ENCODE measurements at places on chromosomes 1 and 21.
A peak's percentile ranks its signal among the peaks of the same experiment; 100 is the strongest.

GRCh38 chr1:84998642-84999280 is 1.8 kb upstream of the MCOLN2 start:
- DNase-seq = peak; percentile 16

DNA sequence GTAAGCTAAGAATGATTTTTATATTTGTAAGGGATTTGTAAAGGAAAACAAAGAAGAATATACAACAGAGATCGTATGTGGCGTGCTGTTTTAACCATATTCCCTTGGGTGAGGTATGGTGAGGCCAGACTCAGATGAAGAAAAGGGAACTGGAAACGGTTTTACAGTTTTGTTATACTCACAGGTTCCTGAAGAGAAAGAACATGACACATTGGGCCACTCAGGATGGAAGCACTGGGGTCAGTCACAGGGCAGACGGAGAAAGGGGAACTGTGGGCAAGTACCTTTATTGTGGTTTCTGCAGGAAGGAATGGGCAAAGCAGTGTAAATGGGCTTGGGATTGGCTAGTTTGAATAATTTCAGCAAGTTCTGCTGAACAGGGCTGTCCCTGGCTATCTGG is 177.4 kb downstream of the LBR start:
- DNase-seq = peak; percentile 95

- no peak for DNase-seq
Measured at GRCh38 chr1:192441492-192441891, 124.7 kb downstream of the RGS21 start.

- DNase-seq = no peak
Measured at GRCh38 chr1:113937146-113937545, 8.0 kb downstream of the HIPK1 start.

- no peak for DNase-seq
Measured at GRCh38 chr1:210374600-210374953, 45.9 kb downstream of the HHAT start.

DNA sequence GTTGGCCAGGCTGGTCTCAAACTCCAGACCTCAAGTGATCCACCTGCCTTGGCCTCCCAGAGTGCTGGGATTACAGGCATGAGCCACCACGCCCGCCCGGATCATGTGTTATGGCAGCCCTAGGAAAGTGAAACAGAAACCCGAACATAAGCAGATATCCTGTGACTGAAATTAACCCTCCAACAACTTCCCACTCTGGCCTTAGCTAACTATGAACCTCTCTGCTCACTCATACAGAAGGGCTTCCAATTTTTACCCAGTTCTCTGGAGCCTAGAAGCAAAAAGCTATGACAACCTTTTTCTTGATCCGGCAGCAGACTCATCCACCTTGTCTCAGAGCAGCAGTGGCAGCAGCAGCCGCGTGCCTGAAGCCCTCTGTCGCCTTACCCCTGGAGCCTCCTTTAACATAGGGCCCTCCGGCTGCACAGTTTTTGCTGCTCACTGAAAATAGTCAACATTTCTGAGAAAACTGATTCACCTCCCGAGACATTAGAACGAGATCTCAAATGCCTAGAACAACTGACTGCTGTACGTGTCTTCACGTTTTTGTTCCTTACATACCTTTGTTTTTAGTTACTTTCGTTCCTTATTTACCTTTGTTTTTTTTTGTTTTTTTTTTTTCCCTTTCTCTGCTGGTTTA is 9.3 kb downstream of the CBR1 start:
- DNase-seq = no peak

DNA sequence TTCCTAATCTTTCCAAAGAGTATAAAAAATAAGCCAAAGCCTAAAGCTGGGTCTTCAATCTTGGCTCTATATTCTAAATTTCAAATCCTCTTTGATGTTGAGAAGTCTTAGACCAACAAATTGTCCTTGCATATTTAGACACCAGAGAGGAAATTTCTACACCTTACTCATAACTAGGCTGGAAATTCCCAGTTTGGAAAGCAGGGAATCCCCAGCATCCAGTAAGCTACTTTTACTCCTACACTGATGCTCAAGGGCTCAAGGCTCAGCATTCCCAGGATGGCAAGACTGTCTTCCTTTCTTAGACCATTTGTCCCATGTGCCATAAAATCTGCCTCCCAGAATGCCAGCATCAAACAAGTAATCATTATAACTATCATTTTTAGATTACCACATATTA is 28.3 kb downstream of the PRDX6 start:
- DNase-seq = no peak

DNA sequence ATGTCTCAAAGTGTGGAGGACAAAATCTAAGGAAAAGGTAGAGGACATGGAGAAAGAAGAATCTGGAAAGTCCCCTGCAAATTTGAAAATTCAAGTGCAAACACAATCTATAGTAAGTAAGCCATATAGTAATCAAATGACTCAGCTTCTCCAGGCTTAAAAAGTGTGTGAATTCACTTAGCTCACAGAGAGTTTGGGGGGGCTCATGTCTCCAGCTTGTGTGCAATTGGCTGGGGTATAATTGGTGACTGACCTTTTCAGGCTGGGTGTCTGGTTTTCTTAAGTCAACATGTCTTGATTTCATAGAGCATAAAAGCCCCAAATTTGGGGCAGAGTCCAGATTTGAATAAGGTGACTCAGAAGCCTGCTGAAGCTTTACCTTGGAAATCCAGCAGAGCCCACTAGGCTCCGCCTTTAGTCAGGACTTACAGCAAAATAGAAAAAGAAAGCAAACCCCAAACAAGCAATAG is 8.6 kb downstream of the CLDN14 start:
- DNase-seq = no peak

DNA sequence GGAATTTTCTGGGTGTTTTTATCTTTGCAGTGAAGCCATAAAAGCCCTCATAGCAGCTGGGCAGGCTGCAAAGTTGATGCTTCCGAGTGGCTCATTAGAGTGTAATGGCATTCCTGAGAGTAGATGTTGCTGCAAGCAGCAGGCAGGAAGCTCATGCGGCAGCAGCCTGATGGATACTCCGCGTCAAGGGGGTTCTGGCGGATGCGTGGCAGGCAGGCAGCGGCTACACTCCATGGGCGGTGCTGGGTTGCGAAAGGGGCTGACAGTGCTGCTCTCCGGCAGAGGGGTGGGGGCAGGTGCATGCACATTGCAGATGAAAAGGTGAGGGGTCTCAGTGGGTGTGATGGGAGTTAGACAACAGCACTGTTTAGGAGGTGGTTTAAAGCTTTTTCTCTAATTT is 93.2 kb upstream of the AJAP1 start:
- no peak for DNase-seq

GRCh38 chr1:115677182-115677555 is 35.4 kb downstream of the VANGL1 start:
- no peak for DNase-seq

DNA sequence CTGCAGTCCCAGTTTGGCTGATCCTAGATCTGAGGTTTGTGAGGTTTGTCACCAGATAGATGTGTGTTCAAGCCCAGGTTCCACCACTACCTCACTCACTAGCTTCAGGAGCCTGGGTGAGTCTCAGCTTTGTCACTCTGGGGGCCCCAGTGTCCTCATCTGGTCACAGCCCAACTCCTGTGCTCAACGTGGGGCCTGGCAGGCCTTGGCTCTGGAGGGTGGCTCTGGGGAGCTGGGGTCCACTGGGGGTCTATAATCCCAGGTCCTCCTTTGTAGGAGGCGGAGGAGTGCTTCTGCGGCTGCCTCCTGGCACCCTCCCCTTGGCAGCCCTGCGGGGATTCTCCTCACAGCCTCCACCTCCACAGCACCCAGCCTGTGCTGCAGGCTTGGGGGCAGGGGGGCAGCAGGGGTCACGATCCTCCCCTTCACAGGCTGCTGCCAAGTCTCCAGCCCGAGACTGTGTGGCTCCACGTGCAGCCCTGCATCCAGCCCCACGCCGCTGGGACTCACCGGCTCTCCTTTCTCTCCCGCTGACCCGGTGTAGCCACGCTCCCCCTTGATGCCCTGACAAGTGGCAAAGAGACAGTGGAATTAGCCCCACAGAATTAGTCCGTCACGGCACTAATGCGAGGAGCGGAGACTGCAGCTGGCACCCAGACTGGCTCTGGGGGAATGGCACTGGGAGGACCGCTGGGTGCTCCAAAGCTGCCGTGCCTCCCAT is 22.5 kb upstream of the PEF1 start:
- DNase-seq = no peak

DNA sequence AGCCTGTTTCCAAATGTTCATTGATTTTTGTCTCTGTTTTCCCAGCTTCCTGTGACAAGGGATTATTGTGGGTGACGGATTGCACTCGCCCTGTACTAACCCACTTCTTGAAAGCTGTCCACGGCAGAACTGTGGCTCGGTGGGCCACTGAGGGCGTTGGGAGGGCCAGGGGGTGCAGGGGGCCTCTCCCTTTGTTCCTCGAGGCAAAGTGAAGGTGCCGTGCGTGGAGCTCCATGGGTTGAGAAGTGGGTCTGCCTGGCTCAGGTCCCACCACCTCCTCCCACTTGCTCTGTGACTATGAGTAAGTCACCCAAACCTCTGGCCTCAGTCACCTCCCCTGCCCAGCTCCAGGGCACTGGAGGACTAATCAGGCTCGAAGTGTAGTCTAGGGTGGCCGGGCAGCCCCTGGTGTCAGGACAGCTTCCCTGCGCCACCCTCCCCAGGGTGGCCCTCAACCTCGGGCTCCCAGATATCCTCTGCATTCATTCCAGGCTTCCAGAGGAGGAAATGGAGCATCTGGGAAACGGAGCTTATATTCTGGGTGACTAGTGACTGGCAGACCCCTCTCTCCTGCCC is 148.6 kb downstream of the NPHP4 start:
- DNase-seq = no peak

GRCh38 chr1:87136607-87137341 is 191.9 kb upstream of the LMO4 start:
- DNase-seq = no peak

DNA sequence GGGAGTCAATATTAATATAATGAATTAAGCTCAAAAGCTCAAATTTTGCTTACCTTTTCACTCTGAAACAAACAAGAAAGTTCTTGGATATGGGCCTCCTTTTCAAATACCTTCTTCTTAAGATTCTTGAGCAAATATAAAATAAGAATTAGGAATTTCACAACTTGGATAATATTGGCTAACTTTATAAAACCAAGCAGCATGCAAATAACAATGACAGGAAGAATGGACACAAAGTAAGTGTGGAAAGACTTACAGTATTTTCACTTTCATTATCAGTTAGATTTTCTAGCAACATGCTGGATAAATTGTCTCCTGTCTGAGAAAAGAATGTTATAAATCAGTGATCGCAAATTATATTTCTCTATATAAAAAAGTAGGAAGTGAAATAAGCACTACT is 13.2 kb downstream of the ODF2L start:
- DNase-seq = no peak

- DNase-seq = no peak
Measured at GRCh38 chr1:176692988-176693696, 230.2 kb downstream of the PAPPA2 start.

DNA sequence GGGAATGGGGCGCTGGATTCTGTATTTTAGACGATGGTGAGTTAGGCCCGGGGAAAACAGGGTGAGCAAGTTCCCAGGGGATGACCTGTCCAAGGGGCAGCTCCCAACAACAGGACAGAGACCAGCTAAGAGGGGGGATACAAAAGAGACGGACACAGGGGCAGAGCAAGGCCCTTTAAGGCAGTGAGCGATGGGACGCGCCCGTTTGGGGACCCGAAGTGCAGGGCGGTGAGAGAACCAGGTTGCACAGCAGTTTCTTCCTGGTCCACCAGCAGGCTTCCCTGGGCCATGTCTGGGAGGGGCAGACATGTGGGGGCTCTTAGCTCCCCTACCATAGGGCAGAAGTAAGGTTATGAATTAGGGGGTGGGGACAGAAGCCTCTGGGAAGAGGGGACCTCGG is 22.0 kb downstream of the INAVA start:
- no peak for DNase-seq

DNA sequence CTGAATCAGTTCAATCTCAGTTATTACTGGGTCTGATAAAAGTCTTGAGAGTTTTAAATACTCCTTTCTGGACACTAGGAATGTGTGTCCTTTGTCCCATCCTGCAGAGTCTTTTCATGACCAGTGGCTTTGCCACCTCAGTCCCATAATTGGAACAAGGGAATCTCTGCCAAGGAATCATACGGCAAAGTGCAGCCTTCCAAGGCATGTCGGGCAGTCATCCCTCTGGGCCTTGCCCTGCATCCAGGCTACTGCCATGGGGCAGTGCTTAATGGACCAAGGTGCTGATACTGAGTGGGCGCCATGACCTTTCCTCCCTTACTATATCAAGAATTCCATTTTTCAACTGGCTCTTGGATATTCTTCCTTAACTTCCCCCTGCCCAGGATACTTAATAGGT is 195.3 kb downstream of the ZC3H11B start:
- DNase-seq = no peak
